ENCODE measurements at places on chromosomes 6 and 20.

DNA sequence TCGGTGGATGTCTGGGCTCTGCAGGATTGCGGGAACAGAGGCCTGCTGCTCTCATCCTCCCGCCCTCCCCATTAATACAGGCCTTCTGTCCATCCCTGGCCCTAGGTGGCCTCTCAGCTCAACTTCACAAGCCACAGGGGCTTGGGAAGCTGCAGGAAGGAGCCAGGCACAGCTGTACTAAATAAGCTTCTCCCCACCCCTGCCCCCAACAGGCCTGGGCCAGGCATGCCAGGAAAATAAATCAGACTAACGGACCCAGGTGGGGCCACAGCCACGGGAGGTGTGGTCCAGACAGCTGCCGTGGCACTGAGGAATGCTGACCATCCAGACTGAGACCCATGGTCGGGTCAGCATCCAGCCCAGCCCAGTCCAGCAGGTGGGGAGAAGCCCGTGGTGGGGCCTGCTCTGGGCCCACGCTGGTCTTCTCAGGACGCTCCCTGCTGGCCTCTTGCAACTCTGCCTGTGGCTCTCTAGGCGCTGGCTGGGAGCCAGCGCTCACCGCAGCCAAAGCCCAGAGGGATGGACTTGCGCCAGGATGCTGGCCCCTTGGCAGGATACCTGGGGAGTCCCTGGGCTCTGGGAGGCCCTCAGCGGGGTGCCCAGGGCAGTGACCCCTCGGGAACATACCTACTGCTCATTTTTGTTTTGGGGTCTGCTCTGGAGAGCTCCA, 8.6 kb upstream of the YTHDF1 start:
- H3K27me3 ChIP-seq: peaks cover 6% of the 10 kb centered on the region
- H3K36me3 ChIP-seq: no peaks in the 10 kb centered on the region
- no peak overlapping the region for H3K4me3 ChIP-seq

DNA sequence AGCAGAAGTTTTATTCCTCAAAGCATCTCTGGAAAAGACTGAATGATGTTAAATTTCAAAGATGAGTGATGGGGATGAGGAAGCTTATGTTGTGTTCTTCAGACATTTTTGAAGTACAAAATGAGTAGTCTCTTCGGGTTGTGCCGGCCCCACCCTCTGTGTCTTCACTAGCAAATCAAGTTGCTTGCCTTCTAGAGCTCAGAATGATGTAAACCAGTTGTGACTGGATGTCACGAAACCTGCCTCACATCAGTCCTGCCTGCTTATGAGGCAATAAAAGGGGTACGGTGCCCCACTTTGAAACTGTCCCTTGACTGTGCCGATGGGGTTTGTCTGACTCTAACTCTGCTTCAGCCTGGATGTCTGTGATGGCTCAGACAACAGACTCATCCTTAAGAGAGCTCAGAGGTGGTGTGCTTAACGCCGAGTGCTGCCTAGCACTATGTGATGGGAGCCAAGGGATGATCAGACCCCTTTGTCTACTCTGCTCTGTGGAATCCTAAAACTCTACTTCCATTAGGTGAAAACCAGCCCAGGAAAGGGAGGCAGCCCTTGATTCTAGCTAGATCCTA, 19.0 kb downstream of the TOMM34 start:
- no peaks in the 10 kb centered on the region for H3K27me3 ChIP-seq
- peaks cover 33% of the 10 kb centered on the region for H3K36me3 ChIP-seq
- no peak for DNase-seq

DNA sequence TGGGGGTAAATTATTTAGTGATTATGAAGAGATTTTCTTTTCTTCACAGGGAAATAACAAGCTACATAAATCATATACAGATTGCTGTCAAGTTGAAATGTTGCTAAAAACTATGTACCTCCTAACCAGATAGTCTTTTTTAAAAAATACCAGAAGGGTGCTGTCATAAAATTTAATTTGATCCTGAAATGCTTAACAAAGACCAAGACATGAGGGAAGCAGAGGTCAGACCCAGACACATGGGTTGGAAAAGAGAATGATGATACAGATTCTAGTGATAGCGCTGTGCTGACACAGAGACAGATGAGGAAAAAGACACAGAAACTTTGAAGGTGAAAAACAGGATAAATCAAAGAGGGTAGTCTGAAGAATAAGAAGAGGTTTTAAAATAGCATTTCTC, 573.1 kb downstream of the HACE1 start:
- no peaks in the 10 kb centered on the region for H3K36me3 ChIP-seq
- no peak overlapping the region for H3K4me3 ChIP-seq
- H3K27me3 ChIP-seq: no peaks in the 10 kb centered on the region
- H3K27ac ChIP-seq: no peak overlapping the region
- H3K4me1 ChIP-seq: no peaks in the 10 kb centered on the region

DNA sequence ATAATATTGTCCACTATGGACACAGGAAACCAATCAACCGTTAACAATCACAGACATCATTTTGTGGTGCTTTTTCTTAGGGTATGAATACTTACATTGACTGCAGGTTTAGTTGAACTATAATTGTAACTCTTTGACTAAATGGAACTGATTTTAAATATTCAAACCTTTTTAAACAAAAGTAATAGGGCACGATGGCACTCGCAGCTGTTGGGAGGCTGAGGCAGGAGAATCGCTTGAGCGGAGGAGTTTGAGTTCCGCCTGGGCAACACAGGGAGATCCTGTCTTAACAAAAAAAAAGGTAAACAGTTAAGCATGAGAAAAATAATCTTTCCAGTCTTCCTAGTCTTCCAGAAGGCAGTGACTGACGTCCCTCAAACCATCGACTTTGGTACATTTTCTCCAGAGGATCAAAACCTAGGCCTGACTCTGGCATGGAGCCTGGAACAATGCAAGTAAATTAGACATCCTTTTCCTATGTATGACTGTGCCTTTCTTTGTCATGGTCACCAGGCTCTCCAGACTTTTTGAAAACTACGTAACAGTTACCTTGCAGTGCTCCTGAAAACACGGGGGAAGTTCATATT, 16.6 kb upstream of the PRDM13 start:
- no peak overlapping the region for H3K4me3 ChIP-seq
- no peaks in the 10 kb centered on the region for H3K36me3 ChIP-seq
- H3K4me1 ChIP-seq: peaks cover 23% of the 10 kb centered on the region
- H3K27me3 ChIP-seq: peaks cover 46% of the 10 kb centered on the region

DNA sequence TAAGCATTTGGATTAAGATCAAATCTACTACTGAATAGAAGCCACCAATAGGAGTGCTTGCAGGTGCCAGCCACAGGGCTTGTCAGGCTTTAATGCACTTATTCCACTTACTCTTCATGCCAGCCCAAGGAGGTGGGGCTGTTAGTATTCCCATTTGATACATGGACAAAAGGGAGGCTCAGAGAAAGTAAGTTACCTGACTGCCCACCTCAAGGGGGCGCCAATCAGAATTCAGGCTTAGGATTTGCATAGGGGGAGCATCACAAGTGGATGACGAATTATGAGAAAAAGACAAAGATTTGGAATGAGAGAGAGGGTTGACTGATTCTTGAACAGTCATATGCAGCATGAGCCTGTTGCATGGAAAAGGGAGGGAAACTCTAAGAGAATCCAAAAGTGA, 188.4 kb upstream of the TSHZ2 start:
- H3K36me3 ChIP-seq: no peaks in the 10 kb centered on the region
- no peak for DNase-seq
- no peak overlapping the region for H3K4me3 ChIP-seq
- peaks cover 5% of the 10 kb centered on the region for H3K27me3 ChIP-seq
- H3K27ac ChIP-seq: no peak overlapping the region
- H3K4me1 ChIP-seq: no peaks in the 10 kb centered on the region

- H3K4me3 ChIP-seq: no peak overlapping the region
- H3K4me1 ChIP-seq: no peaks in the 10 kb centered on the region
- no peaks in the 10 kb centered on the region for H3K27me3 ChIP-seq
- H3K36me3 ChIP-seq: no peaks in the 10 kb centered on the region
- no peak overlapping the region for H3K27ac ChIP-seq
These were observed 138.0 kb downstream of the SOX4 start for GRCh38 chr6:21731411-21732031.

GRCh38 chr6:41713650-41714291, 21.6 kb downstream of the TFEB start:
- H3K27ac ChIP-seq: no peak overlapping the region
- H3K4me3 ChIP-seq: no peak overlapping the region
- H3K4me1 ChIP-seq: peaks cover under 1% of the 10 kb centered on the region
- DNase-seq: no peak
- no peaks in the 10 kb centered on the region for H3K27me3 ChIP-seq
- H3K36me3 ChIP-seq: no peaks in the 10 kb centered on the region

DNA sequence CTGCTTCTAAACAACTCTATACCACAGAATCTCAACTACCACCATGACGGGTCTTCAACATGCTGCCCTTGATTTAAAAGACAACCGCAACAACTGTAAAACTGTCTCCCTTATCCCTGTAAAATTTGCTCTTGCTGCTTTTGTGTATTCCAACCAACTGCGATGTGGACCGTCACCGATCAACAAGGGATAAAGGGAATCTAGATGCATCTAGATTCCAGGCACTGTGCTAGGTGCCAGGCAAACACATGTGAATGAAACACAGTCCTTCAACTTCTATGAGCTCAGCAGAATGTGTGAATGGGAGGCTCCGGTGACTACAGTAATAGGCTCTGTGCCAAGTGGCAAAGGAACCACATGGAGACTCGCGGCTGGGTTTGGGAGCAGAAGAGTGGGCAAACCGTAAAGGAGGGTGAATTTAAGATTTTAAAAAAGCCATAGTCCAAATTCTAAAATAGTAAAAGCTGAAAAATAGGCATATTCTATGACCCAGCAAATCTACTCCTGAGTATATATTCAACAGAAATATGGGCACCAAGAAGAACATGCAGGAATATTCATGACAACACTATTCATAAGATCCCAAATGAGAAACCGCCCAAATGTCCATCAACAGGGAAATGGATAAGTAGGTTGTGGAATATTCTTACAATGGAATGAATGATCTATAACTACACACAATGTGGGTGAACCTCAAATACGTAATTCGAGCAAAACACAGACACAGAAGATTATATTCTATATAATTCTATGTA, 3.7 kb upstream of the PRND start:
- H3K4me1 ChIP-seq: peaks cover 7% of the 10 kb centered on the region
- no peaks in the 10 kb centered on the region for H3K27me3 ChIP-seq
- H3K36me3 ChIP-seq: no peaks in the 10 kb centered on the region
- no peak overlapping the region for H3K4me3 ChIP-seq

GRCh38 chr20:49149281-49150045, 38.7 kb downstream of the STAU1 start:
- H3K36me3 ChIP-seq: peaks cover 17% of the 10 kb centered on the region
- H3K27me3 ChIP-seq: no peaks in the 10 kb centered on the region
- no peak overlapping the region for H3K27ac ChIP-seq
- H3K4me3 ChIP-seq: no peak overlapping the region

GRCh38 chr20:32114305-32114960, 4.9 kb downstream of the TM9SF4 start:
- H3K4me1 ChIP-seq: peaks cover 21% of the 10 kb centered on the region
- no peak overlapping the region for H3K4me3 ChIP-seq
- H3K27me3 ChIP-seq: no peaks in the 10 kb centered on the region
- no peak for DNase-seq
- H3K27ac ChIP-seq: no peak overlapping the region
- H3K36me3 ChIP-seq: no peaks in the 10 kb centered on the region

GRCh38 chr6:108441141-108441540, 119.6 kb upstream of the FOXO3 start:
- no peaks in the 10 kb centered on the region for H3K36me3 ChIP-seq
- no peak for DNase-seq
- H3K27ac ChIP-seq: no peak overlapping the region
- no peaks in the 10 kb centered on the region for H3K27me3 ChIP-seq
- no peak overlapping the region for H3K4me3 ChIP-seq
- peaks cover 12% of the 10 kb centered on the region for H3K4me1 ChIP-seq

DNA sequence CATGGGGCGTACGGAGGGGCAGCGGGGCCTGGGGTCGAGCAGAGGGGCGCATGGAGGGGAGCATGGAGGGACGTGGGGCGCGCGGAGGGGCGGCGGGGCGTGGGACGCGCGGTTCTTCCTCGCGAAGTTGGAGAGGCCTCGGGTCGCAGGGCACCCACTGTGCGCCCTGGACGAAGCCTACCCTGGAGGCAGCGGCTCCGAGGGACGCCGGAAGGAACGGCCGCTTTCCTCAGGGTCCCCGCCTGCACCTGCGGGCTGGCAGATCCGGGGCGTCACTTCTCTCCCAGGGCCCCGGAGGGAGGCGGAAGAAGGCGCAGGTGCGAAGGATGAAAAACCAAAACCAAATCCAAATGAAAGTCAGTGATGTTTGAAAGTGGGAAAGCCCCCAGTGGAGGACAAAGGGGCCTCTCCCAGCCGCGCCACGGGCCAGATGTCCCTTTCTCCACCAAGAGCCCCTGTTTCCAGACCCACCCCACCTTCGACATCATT, 142.1 kb upstream of the PDE10A start:
- no peaks in the 10 kb centered on the region for H3K36me3 ChIP-seq
- H3K27me3 ChIP-seq: no peaks in the 10 kb centered on the region

GRCh38 chr6:92180090-92180489, 1239.3 kb downstream of the EPHA7 start:
- H3K4me3 ChIP-seq: no peak overlapping the region
- no peaks in the 10 kb centered on the region for H3K4me1 ChIP-seq
- no peaks in the 10 kb centered on the region for H3K27me3 ChIP-seq
- no peaks in the 10 kb centered on the region for H3K36me3 ChIP-seq

DNA sequence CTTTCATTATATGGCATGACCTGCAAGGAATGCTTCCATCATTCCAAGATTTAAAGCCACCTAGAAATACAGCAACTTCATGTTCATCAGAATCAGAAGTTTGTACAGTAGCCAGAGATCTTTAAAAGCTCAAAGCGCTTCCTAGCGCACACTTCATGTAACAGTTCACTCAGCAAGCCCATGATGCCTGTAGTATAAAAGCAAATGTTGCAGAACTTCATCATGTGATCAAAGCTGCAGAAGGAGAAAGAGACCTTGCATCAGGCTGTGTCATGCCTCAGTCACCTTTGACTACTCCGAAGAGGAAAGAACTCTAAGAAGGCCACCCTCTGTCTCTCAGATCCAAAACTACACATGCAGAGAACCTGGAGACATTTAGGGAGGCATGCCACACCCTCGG, 78.5 kb downstream of the AGPAT4 start:
- H3K4me3 ChIP-seq: no peak overlapping the region
- no peaks in the 10 kb centered on the region for H3K4me1 ChIP-seq
- H3K36me3 ChIP-seq: no peaks in the 10 kb centered on the region

- peak overlapping the region; percentile 80 for H3K4me3 ChIP-seq
- H3K27me3 ChIP-seq: no peaks in the 10 kb centered on the region
- H3K27ac ChIP-seq: peak overlapping the region; percentile 79
- H3K4me1 ChIP-seq: peaks cover 47% of the 10 kb centered on the region
- H3K36me3 ChIP-seq: no peaks in the 10 kb centered on the region
These were observed 669 bp upstream of the PEX6 start for GRCh38 chr6:42979523-42980177.

GRCh38 chr6:43097502-43097901, 21.4 kb downstream of the PTK7 start:
- no peaks in the 10 kb centered on the region for H3K36me3 ChIP-seq
- no peaks in the 10 kb centered on the region for H3K4me1 ChIP-seq
- DNase-seq: no peak
- H3K27me3 ChIP-seq: no peaks in the 10 kb centered on the region
